Tibial nerve (tissue), 4 donors: ENCODE measurements at places on chromosomes 5 and 9.
A peak's percentile ranks its signal among the peaks of the same experiment; 100 is the strongest.

DNA sequence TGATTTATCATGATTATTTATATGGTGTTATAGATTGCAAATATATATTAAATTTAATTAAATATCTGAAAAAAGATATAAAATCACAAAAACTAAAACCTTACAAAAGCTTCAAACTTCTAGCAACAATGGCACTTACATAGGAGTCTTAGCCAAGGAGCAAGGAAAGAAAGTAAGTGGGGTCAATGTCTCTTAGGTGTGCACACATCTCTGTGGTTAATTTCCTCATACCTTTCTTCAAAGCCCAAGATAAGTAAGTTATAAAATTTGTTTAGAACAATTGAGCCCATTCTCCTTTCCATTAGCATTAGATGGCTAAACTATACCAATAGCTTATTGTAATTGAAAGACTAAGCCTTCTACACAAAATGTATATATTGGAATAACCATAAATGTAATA lies 161.6 kb upstream of the PDE4D start:
- no peak for DNase-seq

DNA sequence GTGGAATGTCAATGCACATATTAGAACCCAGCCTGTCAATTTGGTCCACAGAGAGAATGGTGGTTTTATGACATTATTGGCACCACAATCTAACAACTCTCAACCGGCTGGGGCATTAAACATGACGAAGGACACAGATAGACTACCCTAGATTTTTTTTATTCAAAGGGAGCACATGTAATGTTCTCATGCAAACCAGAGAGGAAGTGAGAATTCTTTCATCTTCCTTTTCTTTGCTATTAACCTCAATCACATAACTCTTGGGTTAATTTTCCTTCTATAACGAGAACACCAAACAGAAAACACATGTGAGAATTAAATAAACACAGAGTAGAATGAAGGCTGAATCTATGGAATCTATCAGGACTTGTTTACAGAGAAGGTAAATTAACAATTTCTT lies 94.9 kb upstream of the TNC start:
- no peak for DNase-seq

GRCh38 chr5:43874772-43875171 lies 271.8 kb downstream of the NNT start:
- no peak for DNase-seq

DNA sequence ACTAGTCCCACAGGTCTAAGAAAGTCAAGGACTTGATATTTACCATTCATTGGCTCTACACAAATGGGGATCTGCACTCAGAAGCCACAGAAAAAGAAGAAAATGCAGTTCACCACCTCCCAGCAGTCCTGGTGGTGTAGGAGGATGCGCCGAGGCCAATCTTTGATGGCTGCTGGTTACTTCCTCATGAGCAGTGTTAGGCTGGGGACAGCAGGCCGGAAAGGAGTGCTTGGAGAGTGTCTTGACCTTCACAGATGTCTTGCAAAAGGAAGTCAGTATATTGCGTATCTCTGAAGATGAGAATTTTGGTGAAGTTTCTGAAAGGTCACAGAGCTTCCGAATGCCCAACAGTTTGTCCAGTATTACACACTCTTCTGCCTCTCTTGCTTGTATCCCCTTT lies 597.0 kb downstream of the EBF1 start:
- DNase-seq: no peak

GRCh38 chr9:130666393-130667119 lies 2.2 kb downstream of the PRDM12 start:
- no peak for DNase-seq

GRCh38 chr9:928363-929042 lies 48.0 kb upstream of the DMRT3 start:
- DNase-seq: no peak

GRCh38 chr9:69223605-69224004 lies 49.5 kb downstream of the TJP2 start:
- no peak for DNase-seq

- no peak for DNase-seq
Measured at GRCh38 chr9:122109035-122109813, 16.1 kb upstream of the TTLL11 start.

DNA sequence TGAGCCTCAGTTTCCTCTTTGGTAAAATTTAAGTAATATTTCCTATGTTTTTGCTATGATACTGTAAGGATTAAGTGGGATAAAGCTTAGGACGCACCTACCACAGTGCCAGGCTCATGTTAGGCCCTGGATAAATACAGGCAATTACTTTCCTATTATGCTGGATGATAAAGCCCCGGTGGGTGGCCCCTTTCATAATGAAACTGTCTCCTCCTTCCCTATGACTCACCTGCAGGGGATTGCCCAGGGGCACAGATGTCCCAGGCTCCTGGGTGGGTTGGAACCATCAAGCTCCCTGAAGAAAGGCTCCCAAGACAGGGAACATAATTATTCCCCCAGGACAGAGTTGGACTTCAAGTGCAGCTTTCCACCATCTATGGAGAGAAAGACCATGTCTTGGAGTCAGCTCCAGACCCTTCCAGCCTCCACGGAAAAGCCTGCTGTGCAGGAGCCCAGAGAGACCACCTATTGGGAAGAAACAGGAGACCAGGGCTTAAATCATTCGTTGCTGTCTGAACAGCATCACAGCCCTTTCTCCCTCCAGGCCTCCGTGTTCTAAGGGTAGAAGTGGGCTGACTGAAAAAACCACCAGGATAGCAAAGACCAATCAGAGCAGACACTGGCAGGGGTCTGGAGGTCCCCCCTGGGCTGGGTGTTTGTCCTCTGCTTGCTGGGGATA lies 43.2 kb upstream of the FOXE1 start:
- no peak for DNase-seq

GRCh38 chr5:40172721-40173120 lies 507.0 kb upstream of the PTGER4 start:
- no peak for DNase-seq

- DNase-seq: no peak
Measured at GRCh38 chr5:176188506-176189193, 49.6 kb upstream of the SIMC1 start.

DNA sequence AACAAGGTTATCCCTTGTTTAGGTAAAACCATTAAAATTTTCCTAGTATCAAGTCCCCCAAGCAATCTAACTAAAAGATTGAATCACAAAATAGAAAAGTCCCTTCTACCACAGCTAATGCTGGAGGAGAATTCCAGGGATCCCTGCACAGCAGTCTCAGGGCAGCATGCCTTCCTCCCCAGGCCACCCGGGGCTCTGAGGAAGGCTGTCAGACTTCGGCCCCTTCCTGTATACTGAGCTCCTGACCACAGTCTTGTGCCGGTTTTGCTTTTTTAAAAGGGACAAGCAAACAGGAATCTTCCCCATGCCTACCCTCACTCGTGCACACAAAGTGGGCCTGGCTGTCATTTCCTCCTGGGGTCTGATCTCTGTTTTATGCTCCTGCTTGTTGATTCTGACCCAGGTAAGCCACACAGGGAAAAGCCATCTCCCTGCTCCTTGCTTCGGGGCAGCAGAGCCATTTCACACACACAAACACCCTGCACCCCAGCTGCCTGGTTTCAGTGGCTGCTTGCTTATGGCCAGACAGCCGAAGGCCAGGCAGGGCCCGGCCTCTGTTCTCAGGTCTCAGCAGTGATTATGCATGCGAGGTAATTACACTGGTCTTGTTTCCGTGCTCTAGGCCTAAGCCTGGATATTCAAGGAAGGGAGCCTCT lies 211.9 kb downstream of the NXNL2 start:
- DNase-seq: no peak

DNA sequence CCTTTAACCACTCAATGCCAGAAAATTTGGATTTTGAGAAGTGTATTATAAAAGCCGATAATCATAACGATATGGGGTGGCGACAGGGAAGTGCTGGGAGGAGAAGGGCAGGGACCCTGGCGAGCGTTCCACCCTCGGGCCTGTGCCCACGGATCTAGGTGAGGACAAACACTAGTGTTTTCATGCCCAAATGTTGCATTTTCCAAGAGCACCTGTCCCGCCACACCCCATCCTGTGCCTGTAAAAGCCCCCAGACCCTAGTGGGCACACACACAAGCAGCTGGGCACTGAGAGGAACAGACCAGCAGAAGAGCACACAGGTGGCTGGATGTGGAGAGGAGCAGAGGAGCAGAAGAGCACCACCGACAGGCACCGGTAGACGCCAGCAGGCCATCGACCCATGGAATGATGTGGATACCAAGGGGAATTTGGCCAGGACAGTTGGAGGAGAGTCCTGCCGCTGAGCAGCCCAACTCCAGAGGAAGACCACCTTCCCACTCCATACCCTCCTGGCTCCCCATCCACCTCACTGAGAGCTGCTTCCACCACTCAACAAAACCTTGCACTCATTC lies 315.0 kb downstream of the EDIL3 start:
- DNase-seq: no peak

DNA sequence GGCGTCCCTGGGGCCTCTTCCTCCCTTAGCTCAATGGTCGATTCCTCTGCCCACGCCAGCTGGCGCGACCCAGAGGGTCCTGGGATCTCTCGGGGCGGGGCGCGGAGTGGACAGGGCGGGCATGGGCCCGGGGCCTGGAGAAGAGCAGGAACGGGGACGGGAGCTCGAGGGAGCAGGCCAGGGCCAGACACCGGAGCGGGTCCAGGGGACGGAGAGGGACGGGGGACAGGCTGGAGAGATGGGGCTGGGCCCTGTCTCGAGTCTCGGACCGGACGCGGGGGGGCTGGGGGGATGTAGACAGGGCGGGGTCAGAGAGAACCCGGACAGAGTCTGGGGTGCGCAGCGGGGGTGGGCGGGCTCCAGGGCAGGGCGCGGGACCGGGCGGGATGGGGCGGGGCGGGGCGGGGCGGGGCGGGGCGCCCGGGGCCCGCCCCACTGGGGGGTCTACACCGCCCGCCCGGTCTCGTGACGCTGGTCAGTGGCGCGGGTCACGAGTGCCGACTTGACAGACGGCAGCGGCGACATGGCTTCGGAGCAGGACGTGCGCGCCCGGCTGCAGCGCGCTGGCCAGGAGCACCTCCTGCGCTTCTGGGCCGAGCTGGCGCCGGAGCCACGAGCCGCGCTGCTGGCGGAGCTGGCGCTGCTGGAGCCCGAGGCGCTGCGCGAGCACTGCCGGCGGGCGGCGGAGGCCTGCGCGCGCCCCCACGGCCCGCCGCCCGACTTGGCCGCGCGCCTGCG lies at the start of gene UAP1L1:
Gene UAP1L1 (plus strand): TSS at position 508 of the 738 bp plus-strand sequence. CDS start 16 bp downstream, at position 524.
- peak; percentile 77 for DNase-seq

DNA sequence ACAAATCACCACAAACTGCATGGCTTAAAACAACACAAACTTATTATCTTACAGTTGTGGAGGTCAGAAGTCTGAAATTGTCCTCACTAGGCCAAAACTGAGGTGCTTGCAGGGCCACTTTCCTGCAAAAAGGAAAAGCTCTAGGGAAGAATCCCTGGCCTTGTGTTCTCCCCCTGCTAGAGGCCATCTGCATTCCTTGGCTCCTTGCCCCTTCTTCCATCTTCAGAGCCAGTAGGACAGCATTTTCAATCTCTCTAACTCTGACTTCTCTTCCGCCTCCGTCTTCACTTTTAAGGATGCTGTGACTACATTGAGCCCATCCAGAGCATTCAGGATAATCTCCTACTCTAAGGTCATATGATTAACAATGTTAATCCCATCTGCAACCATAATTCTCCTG lies 236.6 kb downstream of the CDK5RAP2 start:
- DNase-seq: no peak

GRCh38 chr9:83472221-83472665 lies 66.0 kb downstream of the FRMD3 start:
- DNase-seq: no peak

DNA sequence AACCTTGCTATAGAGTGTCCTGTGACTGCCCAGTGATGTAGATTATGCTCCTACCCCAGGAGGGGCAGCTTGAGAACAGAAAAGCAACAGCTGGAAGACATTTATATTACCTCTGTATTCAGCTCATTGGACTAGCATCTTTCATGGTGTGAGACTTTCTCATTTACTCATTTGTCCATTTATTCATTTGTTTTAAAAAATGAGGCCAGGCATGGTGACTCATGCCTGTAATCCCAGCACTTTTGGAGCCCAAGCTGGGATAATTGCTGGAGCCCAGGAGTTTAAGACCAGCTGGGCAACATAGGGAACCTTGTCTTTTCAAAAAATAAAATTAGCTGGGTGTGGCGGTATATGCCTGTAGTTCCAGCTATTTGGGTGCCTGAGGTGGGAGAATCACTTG lies 130.0 kb upstream of the LHFPL2 start:
- DNase-seq: no peak

GRCh38 chr9:116952436-116952810 lies 265.3 kb downstream of the TRIM32 start:
- DNase-seq: no peak

GRCh38 chr5:3197304-3198073 lies 398.1 kb upstream of the IRX1 start:
- DNase-seq: no peak

- DNase-seq: no peak
Measured at GRCh38 chr5:144451187-144451973, 280.7 kb downstream of the KCTD16 start.

DNA sequence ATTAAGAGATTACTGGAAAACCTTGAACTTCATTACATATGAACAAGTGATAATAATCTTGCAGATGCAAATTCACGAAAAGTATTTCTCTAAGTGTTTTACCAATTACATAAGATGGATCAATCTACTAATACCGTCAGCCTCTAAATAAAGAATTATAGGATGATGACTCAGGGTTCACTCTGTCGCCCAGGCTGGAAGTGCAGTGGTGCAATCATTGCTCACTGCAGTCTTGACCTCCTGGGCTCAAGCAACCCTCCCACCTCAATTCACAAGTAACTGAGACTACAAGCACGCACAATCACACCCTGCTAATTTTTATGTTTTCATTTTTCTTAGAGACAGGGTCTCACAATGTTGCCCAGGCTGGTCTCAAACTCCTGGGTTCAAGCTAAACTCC lies 56.1 kb downstream of the CHD1 start:
- no peak for DNase-seq

GRCh38 chr5:169997798-169998197 lies 17.5 kb upstream of the INSYN2B start:
- no peak for DNase-seq
